A172 (cell line): ENCODE measurements at places on chromosomes 7 and 10.

GRCh38 chr10:132351611-132352010 lies 19.6 kb downstream of the LRRC27 start:
- DNase-seq, result no peak

GRCh38 chr7:91408388-91409154 lies 144.3 kb downstream of the FZD1 start:
- DNase-seq, result no peak

DNA sequence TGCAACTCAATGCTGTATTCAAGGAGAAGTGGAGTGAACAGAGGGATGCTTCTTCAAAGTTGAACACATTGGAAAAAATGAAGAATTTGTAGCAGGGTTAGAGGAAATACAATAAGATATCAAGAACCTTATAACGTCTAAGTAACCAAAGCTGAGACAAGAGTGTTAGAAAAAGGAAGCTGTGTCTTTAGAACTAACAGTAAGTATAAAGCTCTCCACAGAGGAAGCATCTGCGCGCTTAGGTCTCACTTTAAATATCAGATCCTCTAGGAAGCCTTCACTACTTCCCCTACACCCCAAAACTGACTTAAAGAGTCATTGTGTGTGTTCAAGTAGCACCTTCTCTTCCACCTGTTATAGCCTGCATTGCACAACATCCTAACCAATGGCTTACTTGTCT lies 43.0 kb downstream of the CH25H start:
- no peak for DNase-seq

DNA sequence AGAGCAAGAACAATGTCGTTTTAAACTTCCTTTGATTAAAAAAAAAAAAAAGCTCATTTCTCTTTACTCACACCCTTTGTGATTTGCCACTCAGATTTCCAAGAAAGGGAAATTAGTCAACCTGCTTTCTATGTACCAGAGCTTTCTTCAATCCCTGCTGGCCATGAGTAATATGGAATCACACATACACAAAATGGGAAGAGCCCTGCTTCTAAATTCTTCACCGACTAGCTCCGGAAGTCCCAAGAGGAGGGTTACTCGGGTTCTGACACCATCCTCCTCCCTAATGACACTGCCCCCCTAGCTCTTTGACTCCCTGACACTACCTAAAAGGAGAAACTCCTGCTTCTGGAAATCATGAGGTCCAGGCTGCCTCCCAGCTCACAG lies 81.8 kb upstream of the SFMBT2 start:
- DNase-seq, result no peak

DNA sequence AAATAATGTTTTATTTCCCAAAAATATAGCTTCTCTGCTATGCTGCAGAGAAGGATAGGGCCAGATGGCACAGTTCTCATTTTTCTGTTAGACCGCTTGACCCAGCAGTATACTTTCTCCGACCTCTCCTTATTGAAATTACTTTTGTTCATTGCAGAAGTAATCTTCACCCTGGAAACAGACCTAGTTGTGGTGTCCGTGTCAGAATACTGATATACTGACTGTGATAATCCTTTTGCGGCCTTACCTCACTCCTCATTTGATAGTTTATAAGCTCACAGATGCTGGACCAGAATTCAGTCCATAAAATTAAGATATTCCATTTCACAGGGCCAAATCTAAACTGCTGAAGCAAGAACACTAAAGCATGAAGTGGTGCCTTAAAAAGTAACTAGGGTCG lies 260.6 kb upstream of the DKK1 start:
- no peak for DNase-seq

DNA sequence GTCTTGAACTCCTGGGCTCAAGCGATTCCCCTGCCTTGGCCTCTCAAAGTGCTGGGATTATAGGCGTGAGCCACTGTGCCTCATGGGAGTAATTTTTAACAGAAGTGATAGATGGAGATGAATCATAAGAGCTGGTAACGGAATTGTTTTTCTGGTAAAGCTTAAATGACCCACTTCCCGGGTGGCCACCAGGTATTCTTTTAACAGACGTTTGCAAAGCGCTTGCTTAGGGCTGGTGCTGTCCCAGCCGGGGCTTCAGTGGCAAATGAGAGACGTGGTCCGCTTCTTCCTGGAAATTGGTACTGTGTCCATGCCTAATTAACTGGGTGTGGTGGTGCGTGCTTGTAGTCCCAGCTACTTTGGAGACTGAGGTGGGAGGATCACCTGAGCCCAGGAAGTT lies 23.5 kb downstream of the CAMK1D start:
- no peak for DNase-seq

- no peak for DNase-seq
Measured at GRCh38 chr10:69846293-69846921, 44.7 kb downstream of the COL13A1 start.
